ENCODE measurements at places on chromosomes 7 and 10. TPM values are rescaled to one million over a fixed set of nuclear protein-coding genes. Genes with fewer than 3 reads are reported as not detected.

SCART1 gene
- total RNA-seq: 0.80 TPM

EEPD1 gene
- total RNA-seq: 11.4 TPM

CASTOR2 gene
- total RNA-seq: 71.2 TPM

ANKRD30A gene
- not detected for total RNA-seq

SLC16A12 gene
- total RNA-seq: 2.3 TPM

FGFBP3 gene
- 18.4 TPM for total RNA-seq

IGFBP1 gene
- not detected for total RNA-seq

GOT1 gene
- 35.1 TPM for total RNA-seq

ERVW-1 gene
- 1.6 TPM for total RNA-seq

CFAP58 gene
- total RNA-seq: 0.63 TPM

PON3 gene
- 0.54 TPM for total RNA-seq

CRTAC1 gene
- 0.13 TPM for total RNA-seq

BICC1 gene
- 0.40 TPM for total RNA-seq

VWDE gene
- 11.8 TPM for total RNA-seq

SHH gene
- total RNA-seq: 0.99 TPM

GNAT3 gene
- not detected for total RNA-seq

AGR3 gene
- not detected for total RNA-seq

CYP2C19 gene
- total RNA-seq: 0.22 TPM

FAM25A gene
- total RNA-seq: not detected

SPDYE2B gene
- not detected for total RNA-seq

SLIT1 gene
- 0.97 TPM for total RNA-seq

LRIT1 gene
- not detected for total RNA-seq

FBXL13 gene
- total RNA-seq: 2.1 TPM

SPDYE17 gene
- total RNA-seq: not detected

EPO gene
- total RNA-seq: 0.29 TPM

GOLGA7B gene
- total RNA-seq: 0.27 TPM

OPALIN gene
- total RNA-seq: not detected

AZGP1 gene
- not detected for total RNA-seq

ZDHHC6 gene
- total RNA-seq: 35.7 TPM

PDSS1 gene
- total RNA-seq: 7.9 TPM

KCNH2 gene
- 4.4 TPM for total RNA-seq
